Heart left ventricle (tissue), 16 donors: ENCODE measurements at places on chromosomes 3 and 15. TPM values are rescaled to one million over a fixed set of nuclear protein-coding genes. Genes with fewer than 3 reads are reported as not detected.

- no peaks in the 10 kb centered on the region for H3K27me3 ChIP-seq
- no peak overlapping the region for H3K4me3 ChIP-seq
- peak overlapping the region; percentile 93 for H3K27ac ChIP-seq
- DNase-seq: peak; percentile 87
- H3K4me1 ChIP-seq: peaks cover 84% of the 10 kb centered on the region
These were observed 13.5 kb downstream of the SLCO3A1 start for GRCh38 chr15:91866971-91867372.

CACNA2D3 gene
- 24.1 TPM for total RNA-seq

GPR87 gene
- total RNA-seq: not detected

GRCh38 chr3:36444909-36445308, 64.6 kb downstream of the STAC start:
- no peak overlapping the region for H3K4me3 ChIP-seq
- no peak overlapping the region for H3K27ac ChIP-seq
- no peaks in the 10 kb centered on the region for H3K27me3 ChIP-seq
- DNase-seq: no peak
- no peaks in the 10 kb centered on the region for H3K4me1 ChIP-seq

DNA sequence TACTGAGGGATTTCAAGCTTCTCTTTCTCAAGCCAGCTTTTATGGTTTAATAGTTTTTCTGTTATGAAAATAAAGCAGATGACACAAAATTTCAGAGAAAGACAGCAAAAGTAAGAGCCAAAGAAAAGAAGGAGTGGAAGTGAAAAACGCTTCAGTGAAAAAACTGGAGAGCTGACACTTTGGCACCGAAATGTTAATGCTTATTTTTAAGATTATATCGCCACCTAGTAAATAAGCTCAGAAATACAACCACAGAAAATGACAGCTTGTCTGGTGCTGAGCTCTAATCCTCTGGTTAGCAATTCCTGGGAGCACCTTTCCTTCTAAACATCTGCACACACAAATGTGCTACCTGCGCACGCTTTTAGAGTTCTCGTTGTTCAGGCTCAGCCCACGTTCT, 101.6 kb downstream of the ZPLD1 start:
- H3K4me1 ChIP-seq: no peaks in the 10 kb centered on the region
- no peaks in the 10 kb centered on the region for H3K36me3 ChIP-seq
- H3K27me3 ChIP-seq: peaks cover 1% of the 10 kb centered on the region
- H3K27ac ChIP-seq: no peak overlapping the region
- DNase-seq: no peak

GRCh38 chr15:80162059-80162554, 9.3 kb downstream of the FAH start:
- no peak overlapping the region for H3K27ac ChIP-seq
- no peak for DNase-seq
- no peaks in the 10 kb centered on the region for H3K27me3 ChIP-seq
- H3K4me3 ChIP-seq: no peak overlapping the region
- peaks cover 6% of the 10 kb centered on the region for H3K36me3 ChIP-seq

GCNT3 gene
- 0.15 TPM for total RNA-seq

GRCh38 chr3:126082362-126083137, 1.4 kb downstream of the SLC41A3 start:
- H3K27me3 ChIP-seq: no peaks in the 10 kb centered on the region
- H3K4me3 ChIP-seq: peak overlapping the region; percentile 62
- H3K36me3 ChIP-seq: no peaks in the 10 kb centered on the region

ALPK3 gene
- total RNA-seq: 250 TPM

RBPMS2 gene
- total RNA-seq: 137 TPM

DNA sequence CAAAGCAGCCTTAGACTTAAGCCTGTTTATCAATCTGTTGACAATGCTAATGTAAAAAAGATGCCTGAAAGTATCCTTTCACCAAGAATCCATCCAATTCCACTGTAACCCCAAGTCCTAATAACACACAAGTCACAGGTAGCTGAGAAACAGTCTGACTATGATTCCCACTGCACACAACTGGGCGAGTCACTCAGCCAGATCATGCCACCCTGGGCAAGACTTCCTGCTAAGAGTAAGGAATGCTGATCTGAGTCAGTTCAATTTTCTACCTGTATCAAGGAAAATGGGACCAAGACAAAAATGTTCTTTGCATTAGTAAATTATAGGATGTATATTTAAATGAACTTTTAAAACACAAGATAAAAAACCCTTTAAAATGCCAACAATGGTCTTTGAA, 33.3 kb downstream of the NPTN start:
- no peaks in the 10 kb centered on the region for H3K36me3 ChIP-seq
- H3K27me3 ChIP-seq: no peaks in the 10 kb centered on the region
- H3K27ac ChIP-seq: no peak overlapping the region
- H3K4me1 ChIP-seq: peaks cover 85% of the 10 kb centered on the region

TM6SF1 gene
- total RNA-seq: 5.6 TPM

LSG1 gene
- 19.6 TPM for total RNA-seq

- DNase-seq: no peak
- H3K27ac ChIP-seq: peak overlapping the region; percentile 75
- no peaks in the 10 kb centered on the region for H3K36me3 ChIP-seq
These were observed 27.7 kb upstream of the LPP start for GRCh38 chr3:188126276-188126675.

DNA sequence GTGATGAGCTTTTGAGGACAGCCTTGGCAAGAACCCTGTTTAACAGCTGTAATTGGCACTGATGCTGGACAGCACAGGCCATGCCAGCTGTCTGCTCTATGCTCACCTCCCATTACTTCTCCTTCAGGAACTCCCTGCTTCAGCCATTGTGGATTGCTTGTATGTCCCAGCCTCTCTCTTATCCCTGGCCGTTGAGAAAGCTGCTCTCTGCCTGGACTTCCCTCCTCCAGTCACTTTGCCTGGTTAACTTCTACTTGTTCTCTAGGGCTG, 444.5 kb downstream of the EPHB1 start:
- no peak overlapping the region for H3K27ac ChIP-seq
- no peak for DNase-seq
- H3K36me3 ChIP-seq: no peaks in the 10 kb centered on the region

DNA sequence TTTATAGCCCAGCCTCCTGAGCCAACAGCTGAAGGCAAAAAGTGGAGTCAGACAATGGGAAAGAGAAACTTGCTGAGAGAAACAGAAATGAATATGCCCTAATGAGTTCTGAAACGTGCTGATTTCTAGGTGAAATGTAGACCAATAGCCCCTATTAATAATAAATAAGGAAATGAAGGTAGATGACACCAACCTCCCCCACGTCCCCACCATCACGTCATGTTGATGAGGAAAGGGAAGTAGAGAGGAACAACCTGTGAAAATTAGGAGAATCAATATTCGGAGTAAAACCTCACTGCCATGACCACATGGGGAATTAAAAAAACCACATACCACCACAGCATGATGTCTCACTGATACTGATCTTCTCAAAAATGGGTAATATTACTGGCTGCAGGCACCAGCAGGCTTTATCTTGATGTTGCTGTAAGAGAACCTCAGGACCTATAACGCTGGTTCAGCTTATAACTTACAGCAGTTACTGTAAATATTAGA, 64.0 kb downstream of the KAT2B start:
- no peaks in the 10 kb centered on the region for H3K4me1 ChIP-seq
- no peak overlapping the region for H3K4me3 ChIP-seq
- no peak overlapping the region for H3K27ac ChIP-seq
- H3K27me3 ChIP-seq: no peaks in the 10 kb centered on the region
- H3K36me3 ChIP-seq: no peaks in the 10 kb centered on the region

DNA sequence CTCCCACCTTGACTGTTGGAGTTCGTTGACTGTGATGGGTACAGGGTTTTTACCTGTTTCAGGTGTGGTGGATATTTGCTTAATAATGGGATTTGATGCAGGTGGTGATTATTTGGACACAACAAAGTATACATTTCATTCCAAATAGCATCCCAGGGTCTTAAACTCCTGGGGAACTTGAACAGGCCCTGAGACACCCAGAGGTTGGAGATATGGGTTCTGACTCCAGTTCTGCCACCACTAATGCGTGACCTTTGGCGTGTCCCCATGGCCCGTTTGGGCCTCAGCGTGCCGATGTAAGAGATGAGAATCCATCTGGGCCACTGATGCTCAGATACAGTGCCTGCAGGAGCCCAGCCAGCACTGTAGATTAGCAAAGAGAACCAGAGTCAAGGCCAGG, 264.5 kb downstream of the EPHB1 start:
- no peak overlapping the region for H3K27ac ChIP-seq
- DNase-seq: no peak

GRCh38 chr3:80050826-80051601, 283.2 kb upstream of the ROBO1 start:
- no peak overlapping the region for H3K27ac ChIP-seq
- no peaks in the 10 kb centered on the region for H3K36me3 ChIP-seq
- H3K4me3 ChIP-seq: no peak overlapping the region
- no peak for DNase-seq

ADAMTS7 gene
- total RNA-seq: 10.2 TPM

DNA sequence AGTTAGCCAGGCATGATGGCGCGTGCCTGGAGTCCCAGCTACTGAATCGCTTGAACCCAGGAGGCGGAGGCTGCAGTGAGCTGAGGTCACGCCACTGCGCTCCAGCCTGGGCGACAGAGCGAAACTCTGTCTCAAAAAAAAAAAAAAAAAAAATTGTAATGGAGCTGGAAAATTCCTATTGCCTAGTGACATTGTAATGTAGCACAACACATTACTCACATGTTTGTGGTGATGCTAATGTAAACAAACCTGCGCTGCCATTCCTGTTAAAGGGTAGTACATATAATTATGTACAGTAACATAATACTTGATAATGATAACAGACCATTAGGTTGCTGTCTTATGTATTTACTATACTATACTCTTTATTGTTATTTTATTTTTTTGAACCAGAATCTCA, 39.1 kb downstream of the KNL1 start:
- no peaks in the 10 kb centered on the region for H3K36me3 ChIP-seq
- DNase-seq: no peak
- no peaks in the 10 kb centered on the region for H3K27me3 ChIP-seq

SMAD6 gene
- total RNA-seq: 14.4 TPM

DNA sequence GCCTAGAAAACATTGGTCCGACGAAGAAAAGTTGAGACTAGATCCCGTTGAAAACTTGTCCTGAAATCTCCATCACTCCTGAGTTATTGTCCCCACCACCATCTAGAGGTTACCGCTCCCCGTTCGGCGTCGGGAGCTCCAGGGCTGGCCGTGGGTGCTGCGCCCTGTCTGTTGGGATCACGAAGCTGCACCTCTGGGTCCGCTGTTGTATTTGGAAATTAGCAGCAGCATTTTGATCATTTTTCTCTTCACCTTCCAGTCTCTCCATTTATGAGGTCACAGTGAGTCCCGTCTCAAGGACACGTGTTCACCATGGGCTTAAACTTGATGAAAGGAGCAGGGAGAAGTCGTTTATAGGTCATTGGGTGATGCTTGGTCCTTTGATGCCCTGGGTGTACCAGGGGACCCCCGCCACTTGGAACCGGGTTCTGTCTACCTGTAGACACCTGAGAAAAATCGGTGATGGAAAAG, 565 bp downstream of the MANF start:
- H3K27me3 ChIP-seq: no peaks in the 10 kb centered on the region
- H3K27ac ChIP-seq: peak overlapping the region; percentile 93
- peaks cover 30% of the 10 kb centered on the region for H3K36me3 ChIP-seq
- no peak for DNase-seq

SLC12A1 gene
- not detected for total RNA-seq

- H3K36me3 ChIP-seq: no peaks in the 10 kb centered on the region
- peak within 1 kb of the TSS; percentile 68 for H3K4me3 ChIP-seq
- peak within 1 kb of the TSS; percentile 88 for H3K27ac ChIP-seq
- H3K27me3 ChIP-seq: no peaks in the 10 kb centered on the region
- peak; percentile 78 for DNase-seq
These were observed at the start of gene THSD4 for GRCh38 chr15:71114887-71115566. THSD4 (plus strand) TSS chr15:71115471.

DNA sequence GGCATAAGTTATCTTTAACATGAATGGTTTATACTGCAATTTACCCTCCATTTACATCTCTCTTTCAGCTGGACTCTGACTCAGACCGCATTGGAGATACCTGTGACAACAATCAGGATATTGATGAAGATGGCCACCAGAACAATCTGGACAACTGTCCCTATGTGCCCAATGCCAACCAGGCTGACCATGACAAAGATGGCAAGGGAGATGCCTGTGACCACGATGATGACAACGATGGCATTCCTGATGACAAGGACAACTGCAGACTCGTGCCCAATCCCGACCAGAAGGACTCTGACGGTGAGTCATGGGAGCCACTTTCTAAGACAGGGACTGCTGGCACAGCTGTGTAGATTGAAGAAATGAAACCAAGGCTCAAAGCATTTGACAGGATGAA, 11.6 kb downstream of the THBS1 start:
- H3K36me3 ChIP-seq: peaks cover 100% of the 10 kb centered on the region
- no peaks in the 10 kb centered on the region for H3K27me3 ChIP-seq
- no peaks in the 10 kb centered on the region for H3K4me1 ChIP-seq
- peak; percentile 32 for DNase-seq

DNA sequence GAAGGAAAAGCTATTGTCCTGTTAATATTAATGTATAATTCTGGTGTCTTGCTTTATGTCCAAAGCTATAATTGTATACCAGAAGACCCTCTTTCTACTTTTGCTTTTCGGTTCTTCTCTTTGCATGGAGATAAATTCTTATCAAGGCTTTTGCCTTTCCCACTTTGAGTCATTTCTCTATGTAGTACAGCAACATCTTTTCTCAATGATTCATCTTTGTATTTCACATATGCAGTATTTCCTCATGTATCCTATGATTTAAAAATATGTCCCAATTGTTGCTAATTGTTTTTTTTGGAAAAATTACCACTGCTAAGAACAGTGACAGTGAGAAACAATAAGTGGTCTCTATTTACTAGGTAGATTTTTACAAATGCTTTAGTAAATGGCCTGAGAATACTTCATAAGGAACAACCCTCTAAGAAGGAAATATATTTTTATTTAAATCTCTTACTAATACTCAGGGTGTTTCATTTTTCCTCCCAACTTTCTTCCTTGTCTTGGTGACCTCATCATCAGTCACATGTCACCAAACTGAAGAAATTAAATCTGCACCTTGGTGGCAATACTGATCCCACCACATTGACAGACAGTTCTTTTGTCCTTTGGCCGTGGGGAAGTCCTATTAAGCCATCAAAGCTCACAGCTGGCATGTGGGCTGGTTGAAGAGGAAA, 290.6 kb downstream of the SATB1 start:
- H3K27me3 ChIP-seq: no peaks in the 10 kb centered on the region

DNA sequence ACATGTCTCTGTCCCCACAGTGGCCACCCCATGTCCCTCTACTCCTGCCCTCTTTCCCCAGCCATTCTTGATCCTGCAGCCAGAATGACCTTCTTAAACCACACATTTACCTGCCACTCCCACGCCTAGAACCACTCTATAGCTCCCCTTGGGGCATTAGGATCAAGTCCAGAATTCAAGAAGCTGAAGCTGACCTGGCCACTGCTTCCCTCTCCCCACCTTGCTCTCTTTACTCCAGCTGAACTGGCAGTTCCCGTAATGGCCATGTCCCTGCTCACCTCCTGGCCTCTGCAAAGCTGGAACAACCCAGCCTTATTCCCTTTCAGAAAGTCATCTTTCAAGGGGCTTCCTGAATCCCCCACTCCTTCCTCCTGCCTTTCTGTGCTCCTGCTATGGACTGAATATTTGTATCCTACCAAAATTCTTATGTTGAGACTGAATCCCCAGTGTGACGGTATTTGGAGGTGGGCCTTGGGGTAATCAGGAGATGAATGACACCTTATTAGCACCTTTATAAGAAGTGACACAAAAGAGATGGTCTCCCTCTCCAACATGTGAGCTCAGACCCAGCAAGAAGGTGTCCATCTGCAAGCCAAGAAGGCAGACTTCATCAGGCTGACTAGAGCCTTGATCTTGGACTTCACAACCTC, 3.8 kb downstream of the CSRNP1 start:
- H3K4me1 ChIP-seq: peaks cover 81% of the 10 kb centered on the region
- H3K36me3 ChIP-seq: no peaks in the 10 kb centered on the region
- no peak overlapping the region for H3K4me3 ChIP-seq
- no peaks in the 10 kb centered on the region for H3K27me3 ChIP-seq
- peak overlapping the region; percentile 100 for H3K27ac ChIP-seq
